ENCODE measurements at places on chromosomes 4 and X.

DNA sequence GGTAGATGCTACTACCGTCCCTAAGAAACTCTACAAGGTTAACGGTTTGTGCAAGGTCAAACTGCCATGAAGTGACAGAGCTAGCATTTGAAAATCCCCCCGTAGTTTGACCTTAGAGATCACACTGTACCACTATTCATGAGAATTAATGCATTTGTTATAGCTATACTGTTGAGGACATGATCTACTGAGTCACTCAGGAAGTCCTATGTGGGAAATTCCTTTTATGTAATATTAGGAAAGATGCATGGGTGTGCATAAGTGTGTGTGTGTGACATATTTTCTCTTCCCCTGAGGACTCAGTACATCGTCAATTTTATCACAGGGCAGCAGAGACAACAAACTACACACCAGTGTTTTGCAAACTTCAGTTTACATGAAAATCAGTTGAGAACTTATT is 141.1 kb downstream of the FBXW7 start:
- DNase-seq: no peak

DNA sequence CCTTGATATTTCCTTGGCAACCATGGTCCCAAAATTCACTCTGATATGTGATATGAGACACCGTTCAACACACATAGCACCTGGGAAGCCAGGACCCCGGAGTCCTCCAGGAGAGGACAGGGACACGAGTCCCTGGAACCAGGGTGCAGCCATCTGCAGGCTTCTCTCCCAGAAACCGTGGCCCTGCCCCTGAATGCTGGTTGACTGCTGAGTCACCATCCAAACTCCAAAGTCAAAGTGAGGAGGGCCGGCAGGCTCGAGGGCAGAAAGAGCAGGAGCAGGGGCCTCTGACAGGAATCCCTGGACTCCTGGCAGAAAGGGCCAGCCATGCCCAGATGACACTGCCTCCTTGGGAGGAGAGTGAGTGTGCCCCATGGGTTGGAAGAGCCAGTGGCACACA is 6.9 kb upstream of the PNMA6A start:
- DNase-seq: no peak

DNA sequence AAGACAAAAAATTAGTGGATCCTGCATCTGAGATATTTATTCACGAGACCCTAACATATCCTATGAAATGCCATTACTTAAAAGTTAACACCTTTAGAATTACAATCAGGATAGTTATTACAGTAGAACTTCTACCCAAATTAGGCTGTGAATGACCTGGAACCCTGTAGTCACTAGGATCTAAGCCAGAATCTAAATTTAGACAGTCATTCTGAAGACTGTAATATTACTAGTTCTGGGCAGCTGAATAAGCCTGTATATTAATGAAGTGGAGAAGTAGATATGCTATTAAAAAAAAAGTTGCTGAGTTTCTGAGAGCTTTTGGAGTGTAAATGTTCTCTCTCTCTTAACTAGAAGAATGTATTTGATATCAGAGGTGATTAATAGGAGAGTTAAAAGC is 67.0 kb downstream of the FAM13A start:
- DNase-seq: no peak

DNA sequence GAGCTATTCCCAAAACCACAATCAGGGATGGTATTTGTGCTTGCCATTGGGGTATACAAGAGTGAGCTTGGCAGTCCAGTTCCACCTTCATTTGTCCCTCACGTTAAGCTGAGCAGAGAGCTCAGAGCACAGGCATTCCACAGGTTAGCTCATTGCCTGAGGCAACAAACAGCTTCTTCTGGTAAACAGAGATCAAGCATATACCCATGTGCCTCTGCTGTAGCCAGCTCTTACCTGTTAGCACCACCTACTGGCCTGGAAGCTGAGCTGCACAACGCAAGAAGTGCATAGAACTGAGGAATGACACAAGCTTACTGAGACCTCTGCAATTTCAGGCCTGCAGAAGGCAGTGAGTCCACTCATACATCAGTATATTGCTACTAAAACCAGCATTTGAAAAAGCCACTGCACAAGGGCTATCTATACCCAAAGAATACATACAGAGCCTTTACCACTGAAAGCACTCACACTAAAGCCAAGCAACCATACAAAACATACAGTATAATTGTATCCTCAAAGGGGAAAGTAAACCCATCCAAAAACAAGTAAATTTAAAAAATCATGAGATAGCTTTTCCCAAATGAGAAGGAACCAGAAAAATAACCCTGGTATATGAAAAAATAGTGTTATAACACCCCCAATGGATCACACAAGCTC is 258.3 kb upstream of the GABRA2 start:
- no peak for DNase-seq

DNA sequence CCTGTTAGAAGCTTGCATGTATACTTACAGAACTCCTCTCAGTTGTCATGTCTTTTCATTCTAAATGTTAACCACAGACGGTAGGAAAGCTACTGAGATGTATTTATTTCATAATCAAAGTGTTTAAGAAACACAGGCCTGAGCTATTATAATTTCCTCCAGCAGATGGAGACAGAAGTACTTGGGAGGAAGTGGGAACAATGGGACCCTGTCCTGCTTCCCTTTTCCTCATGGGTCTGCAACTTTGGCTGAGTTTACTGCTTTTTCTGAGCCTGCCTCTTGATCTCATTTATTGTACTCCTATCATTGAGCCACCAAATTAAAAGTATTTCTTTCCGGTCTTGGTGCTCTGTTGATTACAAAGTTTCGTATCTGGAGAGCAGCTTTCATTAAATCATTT is 67.7 kb upstream of the SPANXN2 start:
- no peak for DNase-seq

DNA sequence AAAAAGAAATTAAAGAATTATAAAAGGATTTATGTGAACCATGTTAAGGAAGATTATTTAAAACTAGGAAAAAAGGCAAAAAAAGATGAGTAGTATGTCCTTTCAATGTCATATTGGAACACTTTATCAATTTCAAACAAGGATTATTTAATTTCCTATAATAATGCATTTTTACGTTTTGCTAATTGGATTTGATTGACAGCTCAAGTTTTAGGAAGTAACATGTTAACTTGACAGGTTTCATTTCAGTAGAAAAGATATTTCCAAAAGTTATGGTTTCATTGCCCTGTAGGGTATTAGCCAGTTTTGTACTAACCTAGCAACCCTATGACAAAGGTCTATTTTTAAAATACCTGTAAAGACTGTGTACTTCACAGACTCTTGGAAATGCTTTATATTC is 379.6 kb upstream of the ZFP42 start:
- no peak for DNase-seq

GRCh38 chrX:83771664-83772063 is 89.3 kb upstream of the CYLC1 start:
- DNase-seq: no peak

GRCh38 chr4:155658681-155659064 is 8.0 kb upstream of the GUCY1A1 start:
- no peak for DNase-seq

DNA sequence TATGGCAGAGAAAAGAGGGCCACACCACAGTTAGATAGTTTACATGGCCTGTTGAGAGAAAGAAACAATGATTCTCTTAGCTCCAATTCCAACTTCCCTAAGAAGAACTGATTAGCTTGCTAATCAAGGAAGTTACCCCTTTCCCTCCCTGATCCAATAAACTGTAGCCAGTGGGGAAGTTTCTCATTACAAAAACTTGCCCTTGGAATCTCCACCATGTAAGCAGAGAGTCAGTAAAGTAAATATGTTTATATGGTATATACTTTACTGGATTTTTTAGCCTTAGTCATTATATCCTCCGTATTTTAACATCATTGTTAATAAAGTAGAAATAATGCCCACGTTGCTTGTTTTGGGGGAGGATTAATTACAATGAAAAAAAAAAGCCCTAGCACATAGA is 7.7 kb upstream of the ADGRL3 start:
- no peak for DNase-seq

DNA sequence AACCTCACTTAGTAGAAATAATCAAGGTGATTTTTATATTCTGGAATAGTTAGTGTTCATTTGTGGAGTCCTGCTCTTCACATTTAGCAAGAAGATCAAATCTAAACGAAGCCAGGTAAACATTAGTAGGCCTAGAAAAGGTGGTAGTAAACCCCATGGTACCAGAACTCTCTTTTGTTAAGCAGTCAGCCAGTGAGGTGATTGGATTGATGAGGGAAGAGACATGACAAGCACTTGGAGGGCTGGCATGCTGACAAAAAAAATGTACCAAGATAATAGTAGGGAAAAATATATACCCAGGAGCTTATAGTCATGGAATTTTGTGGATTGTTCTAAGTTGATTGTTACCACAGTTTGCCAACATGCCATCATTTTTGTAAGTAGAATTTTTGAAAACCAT is 163.8 kb downstream of the BANK1 start:
- no peak for DNase-seq

DNA sequence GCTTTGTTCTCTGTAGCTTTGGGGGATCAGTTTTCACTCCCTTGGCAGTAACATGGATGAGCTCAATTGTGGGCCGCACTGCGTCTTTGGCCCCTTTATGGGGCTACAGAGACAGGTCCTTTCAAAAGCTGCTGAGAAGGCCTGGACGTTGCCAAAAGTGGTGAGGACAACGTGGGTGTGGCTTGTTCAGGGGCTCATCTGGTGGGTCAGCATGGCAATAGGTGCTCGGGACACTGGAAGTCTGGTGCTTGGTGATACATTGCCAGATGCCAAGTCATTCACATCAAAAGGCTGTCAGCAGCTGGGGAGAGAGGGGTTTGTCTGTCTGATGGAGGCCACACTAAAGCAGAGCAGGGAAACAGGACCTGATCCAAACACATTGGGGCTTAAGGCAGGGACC is 149.8 kb upstream of the EOLA2 start:
- no peak for DNase-seq

- no peak for DNase-seq
These were observed 104.1 kb downstream of the ZNF518B start for GRCh38 chr4:10353110-10353509.

DNA sequence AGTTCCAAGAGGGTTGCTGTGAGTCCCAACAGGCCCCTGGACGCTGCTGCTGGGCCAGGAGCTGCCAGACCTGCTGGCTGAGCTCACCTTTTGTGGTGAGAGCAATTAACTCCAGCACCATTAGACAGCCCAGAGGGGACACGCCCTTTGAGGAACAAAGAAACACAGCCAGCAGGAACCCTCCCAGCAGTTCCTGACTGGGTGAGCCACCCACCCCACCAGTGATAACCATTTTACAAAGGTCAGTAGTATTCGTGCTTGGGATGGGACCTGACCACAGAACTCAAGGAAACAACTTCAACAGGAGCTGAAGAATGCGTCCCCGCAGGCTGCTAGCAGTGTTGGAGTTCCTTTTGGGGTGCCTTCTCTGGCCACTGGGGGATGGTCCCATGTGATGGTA is 38.8 kb upstream of the AFAP1 start:
- no peak for DNase-seq

DNA sequence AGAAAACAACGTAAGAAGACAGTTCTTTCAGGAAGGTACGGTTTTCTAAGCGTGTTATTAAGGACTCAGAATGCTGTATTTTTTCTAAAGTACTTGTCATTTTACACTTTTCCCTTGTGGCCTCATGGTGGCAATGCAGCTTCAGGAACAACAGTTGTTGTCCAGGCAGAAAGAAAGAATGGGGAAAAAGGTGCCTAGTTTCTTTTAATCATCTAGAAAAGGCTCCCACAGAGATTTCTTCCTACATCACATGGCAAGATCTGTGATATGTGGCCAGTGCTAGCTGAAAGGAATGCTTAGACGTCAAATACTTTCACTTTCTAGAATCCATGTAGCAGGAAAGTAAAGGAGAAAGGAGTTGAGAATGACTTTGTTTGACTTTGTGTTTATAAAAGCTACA is 49.0 kb upstream of the TRAM1L1 start:
- no peak for DNase-seq

DNA sequence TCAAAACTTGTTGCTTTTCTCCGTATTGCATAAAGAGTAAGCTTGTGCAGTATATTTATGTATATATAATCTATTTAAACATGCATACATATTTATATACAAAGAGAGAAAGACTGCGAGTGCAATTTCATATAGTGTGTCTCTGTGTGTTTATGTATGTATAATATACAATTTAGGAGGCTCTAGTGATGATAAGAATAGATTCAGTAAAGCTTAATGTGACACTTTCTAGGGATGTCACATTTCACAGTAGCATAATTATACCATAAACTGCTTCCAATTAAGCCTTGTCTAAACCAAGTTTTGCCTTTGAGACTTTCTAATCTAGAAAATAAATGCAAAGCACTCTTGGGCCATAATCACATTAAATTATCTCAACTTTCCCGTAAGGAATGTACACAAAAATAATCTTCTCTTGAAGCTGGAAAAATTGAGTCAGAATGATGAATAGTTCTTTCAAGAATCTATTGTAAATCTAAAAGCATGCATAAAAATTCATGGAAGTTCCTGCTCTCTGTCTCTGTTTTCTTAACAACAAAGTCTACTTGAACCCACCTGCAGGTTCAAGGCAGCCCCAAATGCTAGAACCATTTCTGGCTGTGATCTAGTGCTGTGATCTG is 114.1 kb upstream of the NPY2R start:
- no peak for DNase-seq

All from ureter (tissue), 1 donor.